ENCODE measurements at places on chromosomes 12 and 14. TPM values are rescaled to one million over a fixed set of nuclear protein-coding genes. Genes with fewer than 3 reads are reported as not detected.

SLCO1B1 gene
- not detected for total RNA-seq

CD4 gene
- 0.90 TPM for total RNA-seq

DNA sequence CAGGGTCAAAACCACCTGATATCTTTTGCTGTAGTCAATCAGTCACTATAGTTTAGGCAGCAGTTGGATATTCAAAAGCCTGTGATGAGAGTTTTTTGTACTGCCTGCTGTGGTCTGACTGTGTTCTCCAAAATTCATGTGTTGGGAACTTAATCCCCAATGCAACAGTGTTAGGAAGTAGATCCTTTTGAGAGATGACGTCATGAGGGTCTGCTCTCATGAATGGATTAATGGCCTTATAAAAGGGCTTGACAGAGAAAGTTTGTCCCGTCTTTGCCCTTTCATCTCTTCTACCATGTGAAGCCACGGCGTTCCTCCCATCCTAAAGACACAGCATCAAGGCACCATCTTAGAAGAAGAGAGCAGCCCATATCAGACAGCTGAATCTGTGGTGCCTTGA is 50.8 kb upstream of the PDE3A start:
- H3K4me3 ChIP-seq, result no peak overlapping the region
- no peak for DNase-seq
- no peaks in the 10 kb centered on the region for H3K36me3 ChIP-seq
- no peaks in the 10 kb centered on the region for H3K27me3 ChIP-seq
- H3K4me1 ChIP-seq, result no peaks in the 10 kb centered on the region
- H3K27ac ChIP-seq, result no peak overlapping the region

DNA sequence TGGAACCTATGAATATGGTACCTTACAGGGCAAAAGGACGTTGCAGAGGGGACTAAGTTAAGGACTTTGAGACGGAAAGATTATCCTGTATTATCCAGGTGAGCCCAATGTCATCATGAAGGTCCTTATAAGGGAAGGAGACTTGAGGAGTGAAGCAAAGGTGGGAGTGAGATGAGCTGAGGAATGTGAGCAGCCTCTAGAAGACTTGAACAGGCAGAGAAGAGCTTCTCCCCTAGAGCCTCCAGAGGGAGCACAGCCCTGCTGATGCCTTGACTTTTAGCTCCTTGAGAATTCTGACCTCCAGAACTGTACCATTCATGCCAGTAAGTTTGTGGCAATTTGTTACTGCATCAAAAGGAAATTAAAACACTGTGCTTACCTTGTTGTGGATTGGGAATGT is 41.8 kb upstream of the DCD start:
- H3K27ac ChIP-seq, result no peak overlapping the region
- no peak overlapping the region for H3K4me3 ChIP-seq
- no peaks in the 10 kb centered on the region for H3K4me1 ChIP-seq
- H3K27me3 ChIP-seq, result peaks cover 49% of the 10 kb centered on the region
- no peak for DNase-seq
- H3K36me3 ChIP-seq, result no peaks in the 10 kb centered on the region

- no peak for DNase-seq
- no peaks in the 10 kb centered on the region for H3K27me3 ChIP-seq
- peaks cover 10% of the 10 kb centered on the region for H3K36me3 ChIP-seq
Observed at GRCh38 chr14:89753828-89754412, 200.6 kb downstream of the EFCAB11 start.

Measured in activated CD8-positive, alpha-beta T cell treated with anti-CD3 and anti-CD28 coated beads, Interleukin-2, amount 10 ng/mL, durations not matched to agents 7 days and 5 days (primary cell).